ENCODE measurements at places on chromosomes 12 and 14.
A peak's percentile ranks its signal among the peaks of the same experiment; 100 is the strongest.

- DNase-seq: no peak
These were observed 67.6 kb upstream of the CSRP2 start for GRCh38 chr12:76946446-76946845.

- no peak for DNase-seq
These were observed 10.8 kb downstream of the ALG10B start for GRCh38 chr12:38327356-38327755.

DNA sequence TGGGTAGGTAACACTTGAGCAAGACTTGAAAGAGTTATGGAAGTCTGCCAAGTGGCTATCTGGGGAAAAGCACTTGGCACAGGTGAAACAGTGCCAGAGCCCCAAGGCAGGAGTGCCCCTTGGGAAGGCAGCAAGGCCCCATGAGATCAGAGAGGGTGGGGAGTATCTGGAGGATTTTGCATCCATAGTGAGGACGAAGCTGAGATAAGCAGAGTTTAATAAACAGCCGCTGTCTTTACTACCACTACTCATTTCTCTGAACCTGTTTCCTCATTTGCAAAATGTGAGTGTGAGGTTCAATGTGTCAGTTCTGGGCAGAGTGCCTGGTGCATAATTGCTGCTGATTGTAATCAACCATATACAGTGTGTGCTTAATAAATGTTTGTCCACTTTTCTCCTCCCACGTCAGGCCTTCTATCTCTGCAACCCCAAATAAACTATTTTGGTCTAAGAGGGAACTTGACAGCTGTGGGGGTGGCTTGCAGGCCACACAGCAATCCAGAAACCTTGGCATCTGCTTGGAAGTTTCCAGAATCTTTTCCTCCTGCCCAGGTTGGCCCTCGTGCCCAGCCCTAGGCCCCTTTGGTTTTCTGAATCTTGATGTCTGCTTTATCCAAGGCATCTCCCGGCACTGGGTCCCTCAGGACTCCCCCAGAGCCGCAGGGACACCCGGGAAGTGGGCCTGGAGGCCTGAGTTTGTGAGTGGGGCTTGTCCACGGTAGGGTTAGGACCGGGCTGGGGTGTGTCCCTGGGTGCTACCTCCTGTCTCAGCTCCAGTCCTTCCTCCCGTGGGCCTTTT is 4.5 kb downstream of the ABCB9 start:
- DNase-seq: peak; percentile 55

- no peak for DNase-seq
These were observed 27.5 kb upstream of the JPH4 start for GRCh38 chr14:23605931-23606585.

DNA sequence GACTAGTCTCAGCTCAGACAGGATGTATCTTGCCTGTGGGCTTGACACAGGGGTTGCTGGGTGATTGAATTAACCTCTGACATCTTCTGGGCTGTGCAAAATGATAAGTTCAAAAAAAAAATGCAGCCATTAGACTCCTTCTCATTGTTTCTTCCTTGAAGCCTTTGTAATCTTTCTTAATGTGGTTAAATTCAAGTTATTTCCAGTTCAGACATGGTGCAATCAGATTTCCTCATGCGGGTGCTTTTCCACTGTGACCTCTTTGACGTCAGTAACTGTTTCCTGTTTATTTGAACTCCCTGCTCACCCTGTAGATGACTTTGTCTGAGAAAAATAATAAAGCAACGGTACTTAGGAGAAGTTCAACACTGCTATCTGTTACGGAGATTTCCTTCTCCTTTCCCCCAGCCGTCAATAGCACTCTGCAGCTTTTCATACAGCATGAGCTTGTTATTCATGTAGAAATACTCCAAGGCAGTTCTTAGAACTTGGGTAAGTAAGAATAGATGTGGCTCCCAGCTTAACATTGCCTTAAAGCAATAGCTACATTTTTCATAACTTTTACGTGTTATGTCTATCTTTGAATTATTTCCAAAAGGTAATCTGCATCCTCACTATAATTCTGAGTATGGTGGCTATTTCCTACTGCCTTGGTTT is 155.5 kb downstream of the PRKCH start:
- no peak for DNase-seq

DNA sequence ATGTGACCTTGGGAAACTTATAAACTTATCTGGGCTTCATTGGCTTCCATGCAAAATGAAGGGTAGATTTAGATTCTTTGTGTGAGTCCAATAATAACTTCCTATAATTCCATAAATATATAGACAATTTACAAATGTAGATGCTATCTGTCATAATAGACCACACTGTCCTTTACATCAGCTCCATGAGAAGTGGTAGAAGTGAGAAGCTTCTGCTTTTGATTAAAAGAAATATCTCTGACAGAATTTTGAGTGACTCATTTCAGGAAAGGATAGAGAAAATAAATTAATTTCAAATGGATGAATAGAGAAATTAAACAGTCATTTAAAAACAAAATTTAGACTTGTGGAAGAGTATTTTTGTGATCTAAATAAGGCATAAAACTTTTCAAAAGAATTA is 329.7 kb upstream of the ATP2B1 start:
- DNase-seq: no peak

- DNase-seq: no peak
These were observed 114.6 kb upstream of the KRAS start for GRCh38 chr12:25365340-25365730.

DNA sequence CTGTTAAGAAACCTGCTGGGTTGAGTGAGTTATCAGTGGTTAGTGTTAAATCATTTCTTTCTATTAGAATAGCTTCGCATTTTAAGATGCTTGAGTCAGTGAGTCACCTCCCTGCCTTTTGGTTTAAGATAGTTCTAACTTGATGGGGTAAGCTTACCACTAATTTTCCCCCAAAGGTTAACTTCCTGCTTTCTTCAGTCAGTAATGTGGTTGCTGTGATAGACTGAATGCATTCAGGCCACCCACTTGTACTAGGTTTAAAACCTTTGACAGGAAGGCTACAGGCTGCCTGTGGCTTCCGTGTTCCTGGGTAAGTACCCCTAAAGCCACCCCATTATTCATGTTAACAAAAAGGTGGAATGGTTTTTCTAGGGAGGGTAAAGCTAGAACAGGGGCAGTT is 25.3 kb downstream of the CLEC2A start:
- no peak for DNase-seq

GRCh38 chr14:53109105-53110041 is 43.8 kb downstream of the DDHD1 start:
- no peak for DNase-seq

DNA sequence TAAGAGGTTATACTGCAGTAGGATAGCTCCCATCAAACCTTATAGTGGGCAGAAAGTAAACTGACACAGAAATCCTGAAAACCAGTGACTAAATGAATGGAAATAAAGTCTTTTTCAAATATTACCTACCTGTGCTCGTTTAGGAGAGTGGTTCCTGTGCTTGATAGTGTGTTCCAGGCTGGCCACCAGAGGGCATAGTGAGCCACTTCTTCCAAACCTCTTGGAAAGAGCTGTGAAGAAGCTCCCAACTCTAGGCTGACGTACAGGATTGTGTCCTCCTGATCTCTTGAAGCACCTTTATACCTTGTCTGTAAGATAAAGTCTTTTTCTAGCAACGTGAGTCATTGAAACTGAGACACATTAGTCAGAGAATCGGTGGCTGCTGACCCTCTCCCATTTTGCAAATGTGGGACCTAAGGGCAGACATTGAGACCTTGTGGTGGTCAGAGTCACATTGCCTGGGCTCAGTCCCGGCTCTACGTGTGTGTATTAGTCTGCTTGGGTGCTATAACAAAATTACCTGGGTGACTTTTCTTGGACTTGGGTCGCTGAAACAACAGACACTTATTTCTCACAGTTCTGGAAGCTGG is 17.6 kb downstream of the TDP1 start:
- peak; percentile 76 for DNase-seq

GRCh38 chr12:91566328-91567099 is 383.9 kb upstream of the DCN start:
- no peak for DNase-seq

GRCh38 chr12:3378655-3379054 is 112.3 kb upstream of the PRMT8 start:
- DNase-seq: no peak

DNA sequence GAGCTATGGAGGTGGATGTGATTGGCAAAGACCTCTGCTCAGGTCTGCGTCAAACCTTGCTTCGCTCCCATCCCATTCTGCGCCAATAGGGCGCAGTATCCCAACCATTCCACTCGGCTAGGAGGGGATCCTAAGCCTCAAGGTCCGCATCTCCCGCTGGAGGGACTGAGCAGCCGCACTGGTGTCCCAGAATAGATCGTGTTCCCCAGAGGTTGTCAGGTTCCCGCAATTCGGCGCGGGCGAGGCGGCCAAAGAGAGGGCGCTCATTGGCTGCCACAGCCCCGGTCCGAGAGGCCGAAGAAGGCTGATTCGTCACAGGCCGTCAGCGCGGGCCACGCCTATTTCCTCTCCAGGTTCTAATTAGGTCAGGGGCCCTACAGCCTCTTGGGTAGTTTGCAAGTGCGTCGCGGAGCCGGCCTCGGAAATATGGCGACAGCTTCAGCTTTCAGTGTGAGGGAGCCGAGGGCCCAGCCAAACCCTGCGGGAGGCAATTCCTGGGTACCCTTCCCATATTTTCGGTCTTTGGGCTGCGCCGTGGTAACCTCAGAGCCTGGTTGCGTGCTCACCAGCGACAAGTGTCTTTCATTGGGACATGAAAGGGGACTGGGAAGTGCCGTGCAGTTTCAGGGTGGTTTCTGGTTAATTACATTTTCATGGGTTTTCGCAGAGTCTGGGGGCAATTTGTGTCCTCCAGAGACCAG is 5.0 kb downstream of the OR10AD1 start:
- no peak for DNase-seq

- DNase-seq: no peak
These were observed 200.2 kb upstream of the RBM19 start for GRCh38 chr12:114166362-114166761.

DNA sequence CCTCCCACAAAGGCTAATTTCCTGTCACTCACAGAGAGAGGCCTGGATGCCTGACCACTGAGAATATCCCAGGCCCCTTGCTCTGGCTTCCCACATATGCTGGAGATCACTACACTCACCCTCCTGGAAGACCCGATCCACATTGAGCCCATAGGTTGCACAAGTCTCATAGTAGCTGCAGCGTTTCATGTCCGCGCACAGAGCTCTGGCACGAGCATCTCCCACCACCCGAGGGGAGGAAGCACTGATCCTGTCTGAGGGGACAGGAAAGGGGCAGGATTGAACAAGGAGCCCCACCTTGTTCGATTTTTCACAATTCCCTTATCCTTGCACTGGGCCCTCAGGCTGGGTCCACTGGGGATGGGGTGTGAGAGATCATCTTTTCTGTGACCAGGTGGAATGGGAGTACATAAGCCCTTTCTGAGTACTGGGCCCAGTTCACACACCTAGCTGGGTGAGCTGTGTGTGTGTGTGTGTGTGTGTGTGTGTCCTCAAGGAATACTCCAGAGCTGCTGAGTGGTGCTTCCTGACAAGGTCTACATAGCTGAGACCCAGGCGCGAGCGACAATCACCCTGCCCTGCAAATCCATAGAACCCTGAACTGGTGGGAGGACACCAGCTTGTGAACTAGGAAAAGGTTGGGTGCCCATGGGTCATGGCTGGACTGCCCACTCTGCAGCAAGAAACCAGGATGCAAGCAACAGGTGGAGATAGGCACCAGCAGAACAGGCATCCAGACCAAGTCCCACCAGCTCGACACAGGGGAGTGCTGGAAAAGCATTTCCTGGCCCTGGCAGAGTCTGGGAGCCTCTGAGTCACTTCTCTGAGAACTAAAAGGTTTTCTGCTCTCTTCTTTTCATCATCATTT is 5.6 kb downstream of the AGAP2 start:
- no peak for DNase-seq

DNA sequence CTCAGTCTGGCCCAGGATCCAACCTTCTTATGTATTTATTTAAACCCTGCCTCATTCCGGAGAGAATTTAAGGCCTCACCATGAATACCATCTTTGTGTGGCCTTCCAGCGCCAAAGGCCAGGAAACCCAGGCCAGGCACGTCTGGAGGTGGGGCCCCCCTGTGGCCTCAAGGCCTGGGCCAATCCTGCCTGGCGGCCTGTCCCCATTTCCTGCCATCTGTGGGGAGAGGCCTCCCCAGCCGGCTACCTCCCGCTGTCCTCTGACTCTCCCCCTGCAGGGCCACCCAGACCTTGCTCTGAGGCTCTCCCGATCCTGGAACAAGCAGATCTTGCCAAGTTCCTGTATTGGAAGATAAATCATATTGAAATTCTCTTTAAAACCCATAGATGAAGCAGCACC is 37.4 kb upstream of the MEG3 start:
- no peak for DNase-seq

GRCh38 chr12:121110211-121110940 is 22.3 kb upstream of the P2RX7 start:
- peak; percentile 65 for DNase-seq

- no peak for DNase-seq
These were observed 16.0 kb upstream of the SELPLG start for GRCh38 chr12:108649669-108650068.

- DNase-seq: no peak
These were observed 96.2 kb upstream of the CPM start for GRCh38 chr12:69028941-69029729.
